ENCODE measurements at places on chromosomes 12 and 14.

GRCh38 chr12:89821896-89822295 is 113.3 kb upstream of the ATP2B1 start:
- no peak for DNase-seq

DNA sequence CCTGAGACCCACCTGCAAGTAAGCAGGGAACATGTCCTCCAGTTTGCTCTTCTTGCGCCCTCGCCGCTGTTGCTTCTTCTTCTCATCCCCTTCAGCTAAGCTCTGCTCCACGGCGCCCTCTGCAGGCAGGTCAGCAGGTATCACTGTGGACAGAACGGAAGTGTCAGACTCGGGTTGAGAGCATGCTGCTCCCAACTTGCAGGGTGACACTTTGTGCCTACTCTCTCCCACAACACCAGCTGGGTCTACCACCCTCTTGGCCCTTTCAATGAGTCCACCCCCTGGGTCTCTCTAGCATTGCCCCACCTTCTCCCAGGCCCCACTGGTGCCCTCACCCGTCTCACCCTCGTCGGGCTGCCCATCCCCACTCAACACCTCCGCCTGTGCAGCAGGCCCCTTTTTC is 16.7 kb downstream of the KMT2D start:
- DNase-seq = no peak

DNA sequence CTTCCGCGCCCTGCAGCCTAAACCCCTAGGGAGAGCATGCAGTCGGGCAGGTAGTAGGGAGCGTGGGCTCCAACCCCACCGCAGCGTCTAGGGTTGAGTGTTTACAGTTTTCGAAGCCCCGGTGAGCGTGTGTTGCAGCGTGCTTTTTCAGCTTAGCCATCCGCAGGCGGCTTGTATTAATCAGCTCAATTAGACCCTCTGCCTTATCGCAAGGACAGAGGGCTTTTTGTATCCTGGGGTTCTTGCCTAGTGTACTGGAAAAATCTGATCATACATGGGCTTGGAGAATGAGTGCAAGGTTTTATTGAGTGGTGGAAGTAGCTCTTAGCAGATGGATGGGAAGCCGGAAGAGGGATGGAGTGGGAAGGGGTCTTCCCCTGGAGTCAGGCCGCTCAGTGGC is 44.4 kb upstream of the GNG2 start:
- DNase-seq = no peak

GRCh38 chr12:82554529-82554928 is 132.2 kb upstream of the TMTC2 start:
- no peak for DNase-seq

DNA sequence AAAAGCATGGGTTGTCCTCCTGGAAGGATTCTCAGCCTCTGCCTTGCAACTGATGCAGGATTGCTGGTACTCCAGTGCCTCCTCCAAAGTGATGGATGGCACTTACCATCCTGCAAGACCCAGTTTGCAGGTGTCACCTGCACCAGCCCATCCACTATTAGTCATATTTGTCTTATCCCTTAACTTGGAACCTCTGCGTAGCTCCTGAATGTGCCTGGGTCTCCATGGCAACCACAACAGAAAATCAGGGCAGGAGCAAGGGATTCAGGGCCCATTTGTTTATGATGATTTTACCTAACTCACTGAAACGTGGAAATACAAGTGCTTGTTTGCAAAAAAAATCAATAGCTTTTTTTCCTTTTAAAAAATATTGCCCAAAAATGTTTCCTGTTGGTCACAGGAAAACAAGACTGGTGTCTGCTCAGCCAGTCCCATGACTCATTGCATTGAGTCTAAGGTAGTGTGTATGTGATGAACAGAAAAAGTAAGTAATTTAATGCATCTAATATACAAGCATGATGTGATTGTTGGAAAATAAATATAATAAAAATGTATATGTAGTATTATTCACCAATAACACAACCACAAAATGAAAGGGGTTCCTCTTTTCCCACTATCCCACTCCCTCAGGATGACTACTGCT is 1196.3 kb upstream of the TMEM132C start:
- DNase-seq = no peak

DNA sequence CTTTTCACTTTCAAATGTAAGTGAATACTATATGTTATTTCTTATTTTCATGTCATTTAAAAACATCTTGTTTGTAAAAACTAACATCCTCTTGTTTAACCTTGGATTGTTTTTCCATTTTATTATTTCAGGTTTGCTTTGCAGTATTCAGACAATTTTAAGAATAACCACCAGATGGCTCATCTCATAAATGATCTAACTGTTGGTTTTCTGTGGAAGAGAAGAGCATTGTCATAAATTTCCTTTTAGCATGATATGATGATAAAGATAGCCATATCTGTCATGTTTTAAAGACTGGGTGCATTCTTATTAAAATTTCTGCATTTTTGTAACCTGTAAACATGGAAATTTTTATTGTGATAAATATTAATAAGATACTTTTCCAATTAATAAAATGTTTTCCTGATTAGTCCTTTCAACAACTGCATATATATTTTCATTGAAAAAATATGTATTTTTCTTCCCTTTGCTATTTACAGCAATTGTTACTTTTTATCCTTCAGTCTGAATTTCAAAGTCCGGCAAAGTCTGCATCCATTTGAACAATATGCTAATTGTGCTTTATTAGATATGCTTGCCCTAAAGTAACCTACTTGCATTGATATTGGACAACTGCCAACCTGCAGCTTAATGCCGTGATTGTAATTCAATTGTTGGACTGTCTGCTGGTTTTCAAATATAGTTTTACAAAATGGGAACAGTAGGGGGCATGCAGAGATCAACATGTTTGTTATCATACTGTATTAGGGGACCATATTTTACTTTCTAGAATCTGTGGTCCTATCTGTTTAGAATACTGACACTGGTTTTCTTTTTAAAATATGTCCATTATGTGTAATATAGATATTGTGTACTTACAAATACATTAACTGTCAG is 163.4 kb downstream of the GARIN6 start:
- peak; percentile 90 for DNase-seq

DNA sequence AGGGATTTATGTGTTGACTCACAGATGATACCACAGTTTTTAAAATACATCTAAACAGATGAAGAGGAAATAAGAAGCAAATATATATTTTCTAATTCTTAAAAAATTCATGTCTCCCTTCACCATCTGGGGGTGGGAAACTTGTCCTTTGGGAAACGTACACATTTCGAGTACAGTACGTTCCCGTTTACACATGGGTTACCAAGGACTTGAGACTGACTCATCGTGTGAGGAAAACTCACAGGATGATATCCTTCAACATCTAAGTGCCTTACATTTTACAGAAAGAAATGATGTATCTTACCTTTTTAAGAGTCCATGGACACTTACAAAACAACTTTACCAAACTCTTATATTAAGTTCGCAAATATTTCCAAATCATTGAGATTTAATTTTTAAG is 16.0 kb upstream of the FBLN5 start:
- DNase-seq = no peak

- no peak for DNase-seq
Observed at GRCh38 chr12:63941879-63942278, 97.4 kb downstream of the SRGAP1 start.

DNA sequence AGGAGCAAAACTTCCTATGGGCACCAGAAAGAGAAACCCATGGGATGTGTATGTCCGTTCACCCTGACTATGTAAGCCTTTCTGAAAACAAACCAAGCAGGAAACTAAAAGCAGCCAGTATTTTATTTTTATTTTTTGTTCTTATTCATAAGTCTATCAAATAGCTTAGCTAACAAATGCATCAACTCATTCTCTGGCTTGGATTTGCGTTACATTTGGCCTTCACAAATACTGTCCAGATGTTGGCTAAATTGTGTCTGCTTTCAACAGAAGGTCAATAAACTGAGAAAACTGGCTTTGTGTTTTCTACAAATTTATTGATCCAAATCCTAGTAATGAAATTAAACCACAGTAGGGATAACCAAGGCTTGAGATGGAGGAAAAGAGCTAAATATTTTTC is 379.0 kb downstream of the NOVA1 start:
- DNase-seq = no peak

- DNase-seq = no peak
Observed at GRCh38 chr12:76697849-76698248, 66.1 kb upstream of the ZDHHC17 start.

DNA sequence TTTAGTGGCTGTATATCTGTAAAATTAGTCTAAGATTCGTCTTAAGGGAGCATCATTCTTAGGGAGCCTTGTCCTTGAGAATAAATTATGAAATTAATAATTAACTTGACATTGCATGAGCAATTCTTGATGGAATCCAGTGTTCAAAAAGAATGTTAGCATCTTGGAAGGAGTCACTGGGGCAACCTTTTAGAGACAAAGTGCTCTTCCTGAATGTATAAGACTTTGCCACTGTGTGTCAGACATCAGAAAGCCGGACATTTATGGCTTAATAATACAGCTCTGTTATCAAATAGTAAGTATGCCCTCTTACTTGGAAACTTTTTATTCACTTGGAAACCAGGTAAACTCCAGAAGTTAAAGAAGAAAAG is 83.3 kb downstream of the CCER1 start:
- no peak for DNase-seq

DNA sequence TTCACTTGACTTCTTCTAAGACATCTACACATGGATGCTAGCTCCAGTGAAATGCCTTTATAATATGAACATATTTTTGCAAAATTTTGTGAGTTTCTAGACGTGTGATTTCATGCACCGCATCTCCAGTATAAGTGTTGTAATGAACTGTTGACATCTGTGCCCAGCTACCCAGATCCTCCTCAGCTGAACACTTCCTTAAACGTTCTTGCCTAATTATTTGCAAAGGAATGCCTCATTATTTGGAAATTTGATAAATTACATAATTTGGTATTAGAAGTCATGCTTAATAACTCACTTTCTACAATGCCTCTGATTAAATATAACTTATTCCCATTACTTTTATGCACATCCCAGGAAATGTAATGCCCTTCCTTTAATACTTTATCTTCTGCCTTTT is 14.0 kb downstream of the OR11G2 start:
- DNase-seq = no peak

GRCh38 chr12:1912580-1913376 is 5.7 kb downstream of the CACNA2D4 start:
- DNase-seq = no peak

GRCh38 chr14:50000380-50001150 is 107.7 kb downstream of the ARF6 start:
- no peak for DNase-seq

DNA sequence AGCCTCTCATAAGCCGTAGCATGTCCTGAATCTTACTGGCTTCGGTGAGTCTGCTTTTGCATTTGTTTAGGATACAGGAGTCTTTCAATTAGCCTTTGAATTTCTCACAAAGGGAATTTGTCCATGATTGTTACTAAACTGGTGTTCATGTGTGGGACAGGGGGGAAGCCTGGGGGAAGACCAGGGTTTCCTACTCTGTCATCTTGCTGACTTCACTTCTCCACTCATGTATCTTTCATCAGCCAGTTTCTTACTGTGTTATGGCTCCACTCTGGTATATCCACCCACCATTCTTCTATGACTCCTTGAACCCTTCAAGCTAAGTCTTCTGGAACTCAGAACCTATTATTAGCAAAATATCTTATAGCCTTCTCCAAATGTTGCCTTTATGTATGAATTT is 31.7 kb upstream of the A2M start:
- DNase-seq = no peak

DNA sequence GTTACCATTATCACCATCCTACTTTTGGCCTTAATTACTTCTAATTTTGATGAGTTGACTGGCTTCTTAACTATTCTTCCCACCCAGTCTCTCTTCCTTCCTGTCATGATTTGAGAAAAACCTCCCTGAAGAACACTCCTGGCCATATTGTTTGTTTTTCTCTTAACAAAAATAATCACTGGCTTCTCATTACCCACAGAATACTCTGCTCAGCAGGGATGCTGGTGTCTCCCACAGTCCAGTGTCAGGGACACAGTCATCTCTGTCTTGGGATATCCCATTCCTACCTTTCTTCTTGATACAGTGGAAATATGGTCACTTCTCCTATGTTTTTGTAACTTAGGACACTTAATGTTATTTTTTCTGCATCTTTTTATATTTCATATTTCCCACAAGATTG is 103.7 kb downstream of the SRGAP1 start:
- DNase-seq = no peak

GRCh38 chr14:57413849-57414248 is 23.5 kb downstream of the NAA30 start:
- DNase-seq = no peak

DNA sequence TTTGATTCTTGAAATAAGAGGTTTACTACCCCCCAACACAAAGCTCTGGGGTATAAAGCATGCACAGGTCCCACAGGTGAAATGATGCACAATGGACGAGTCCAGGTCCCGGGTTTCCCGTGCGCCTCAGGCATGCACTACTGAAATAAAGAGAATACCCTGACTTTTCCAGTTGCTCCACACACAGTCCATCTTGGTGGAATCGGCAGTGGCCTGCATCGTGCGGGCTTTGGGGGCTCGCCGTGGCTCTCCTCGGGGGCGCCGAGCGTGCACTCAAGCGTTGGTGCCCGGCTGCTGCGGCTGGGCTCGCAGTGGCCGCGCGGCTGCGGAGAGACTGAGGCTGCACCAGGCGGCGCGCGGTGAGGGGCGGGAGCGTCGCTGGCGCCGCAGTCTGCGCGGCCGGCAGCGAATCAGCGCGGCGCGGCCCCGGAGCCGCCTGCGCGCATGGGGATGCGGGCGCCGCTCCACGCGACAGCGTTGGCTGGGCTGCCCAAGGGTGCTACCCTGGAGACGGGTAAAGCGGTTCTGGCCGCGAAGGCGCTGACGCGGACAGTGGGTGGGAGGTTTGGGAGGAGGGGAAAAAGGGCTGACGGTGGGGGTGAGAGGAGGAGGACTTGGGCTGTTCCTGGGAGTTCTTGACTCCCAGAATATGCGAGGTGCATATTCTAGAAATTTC is 53.8 kb upstream of the CCDC175 start:
- no peak for DNase-seq

GRCh38 chr14:24556756-24557155 is 19.3 kb downstream of the CTSG start:
- no peak for DNase-seq

DNA sequence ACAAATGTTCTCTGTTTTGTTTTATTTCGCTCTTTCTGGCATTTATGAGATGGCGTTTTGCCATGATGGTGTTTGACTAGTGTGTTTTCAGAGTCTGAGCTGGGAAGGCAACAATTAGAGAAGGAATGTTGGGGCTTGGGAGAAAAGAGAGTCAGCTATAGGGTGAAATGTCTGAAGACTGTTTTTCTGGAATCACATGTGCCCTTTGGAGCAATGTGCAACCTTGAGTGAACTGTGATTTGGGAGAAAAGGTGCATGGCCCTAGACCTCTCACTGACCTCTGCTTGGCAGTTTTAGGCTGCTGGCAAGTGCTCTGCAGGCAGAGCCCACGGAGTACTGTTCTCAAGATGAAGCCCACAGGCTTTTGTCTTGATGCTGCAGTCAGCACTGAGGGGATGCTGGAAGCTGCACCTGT is 379.9 kb upstream of the PDE3A start:
- DNase-seq = no peak

DNA sequence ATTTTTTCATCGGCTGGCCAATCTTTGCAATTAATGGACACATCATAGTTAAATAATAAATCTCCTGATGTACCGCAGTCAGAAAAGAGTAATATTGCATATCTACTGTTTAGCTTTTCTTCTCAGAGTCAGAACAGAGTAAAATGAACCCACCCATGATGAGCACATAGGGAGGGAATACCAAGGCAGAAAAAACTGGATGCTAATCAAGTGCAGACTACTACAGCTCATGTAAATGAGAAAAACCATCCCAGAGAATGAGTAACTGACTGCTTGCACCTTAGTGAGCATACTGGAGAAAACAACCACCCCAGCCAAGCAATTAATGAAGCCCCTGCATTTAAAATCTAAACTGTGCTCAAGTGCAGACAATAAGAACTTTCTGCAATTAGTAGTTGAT is 483.7 kb downstream of the MDGA2 start:
- DNase-seq = no peak

Measured in NCI-H2029 treated with DMSO at 0.1 percent for 48 hours (cell line).